Heart left ventricle (tissue), 16 donors: ENCODE measurements at places on chromosomes 12 and 14.
A peak's percentile ranks its signal among the peaks of the same experiment; 100 is the strongest.

GRCh38 chr12:40010899-40011774 is 94.7 kb downstream of the SLC2A13 start:
- peak; percentile 48 for DNase-seq

DNA sequence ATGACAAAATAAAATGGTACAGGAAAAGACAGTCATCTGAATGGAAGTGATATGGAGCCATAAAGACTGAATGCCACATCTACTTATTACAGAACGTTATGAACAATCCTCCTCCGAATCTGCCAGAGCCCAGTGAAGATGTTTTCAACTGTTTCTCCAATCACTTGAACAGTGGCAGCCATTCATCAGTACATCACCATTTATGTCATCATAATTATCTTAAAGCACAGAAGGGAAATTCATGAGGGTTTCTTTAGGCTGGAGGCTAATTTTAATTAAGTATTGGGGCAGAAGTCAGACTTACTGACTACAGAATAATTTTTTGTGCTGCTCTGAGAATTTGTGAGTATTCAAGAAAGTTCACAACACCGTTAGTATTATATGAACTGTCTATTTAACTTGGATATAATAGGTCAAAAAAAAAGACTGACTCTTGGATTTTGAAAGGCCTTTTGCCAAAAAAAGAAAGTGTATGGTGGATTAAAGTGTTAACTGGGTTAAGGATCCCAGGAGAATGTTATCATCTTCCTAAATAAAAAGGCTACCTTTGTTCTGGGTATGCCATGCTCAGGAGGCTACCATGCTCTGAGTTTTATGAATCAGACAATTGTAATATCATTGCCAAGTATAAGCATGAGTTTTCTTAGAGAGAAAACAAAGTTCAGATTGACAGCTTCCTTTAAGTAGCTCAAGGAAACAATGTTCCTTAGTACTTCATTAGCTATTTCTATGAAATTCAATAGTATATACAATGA is 40.1 kb downstream of the PDZRN4 start:
- no peak for DNase-seq

DNA sequence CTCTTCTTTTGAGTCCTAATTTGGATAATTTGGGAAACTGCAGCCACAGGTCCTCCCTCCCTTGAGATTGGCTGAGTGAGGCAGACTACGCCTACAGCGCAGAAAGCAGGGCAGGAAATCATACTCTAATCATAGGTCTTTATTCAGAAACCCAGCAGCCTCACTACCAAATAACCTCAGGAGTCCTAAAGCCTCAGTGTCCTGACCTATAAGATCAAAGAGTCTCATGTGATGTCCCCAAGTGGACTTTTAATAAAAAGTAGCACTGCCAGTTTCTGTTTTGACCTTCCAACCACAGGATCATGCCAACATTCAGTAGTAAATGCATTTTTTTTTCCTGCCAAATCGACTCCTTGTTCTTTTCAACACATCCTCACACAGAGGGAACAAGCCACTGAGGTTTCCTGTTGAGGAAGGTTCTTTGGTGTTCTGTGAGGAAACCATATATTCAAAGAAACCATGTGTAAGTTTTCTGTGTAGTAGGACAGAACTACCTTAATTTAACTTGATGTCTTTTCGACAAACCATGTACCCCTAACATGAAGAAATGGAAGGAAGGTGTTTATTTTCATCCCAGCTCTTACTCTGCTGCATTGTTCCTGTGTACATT is 72.2 kb downstream of the VCPKMT start:
- no peak for DNase-seq

DNA sequence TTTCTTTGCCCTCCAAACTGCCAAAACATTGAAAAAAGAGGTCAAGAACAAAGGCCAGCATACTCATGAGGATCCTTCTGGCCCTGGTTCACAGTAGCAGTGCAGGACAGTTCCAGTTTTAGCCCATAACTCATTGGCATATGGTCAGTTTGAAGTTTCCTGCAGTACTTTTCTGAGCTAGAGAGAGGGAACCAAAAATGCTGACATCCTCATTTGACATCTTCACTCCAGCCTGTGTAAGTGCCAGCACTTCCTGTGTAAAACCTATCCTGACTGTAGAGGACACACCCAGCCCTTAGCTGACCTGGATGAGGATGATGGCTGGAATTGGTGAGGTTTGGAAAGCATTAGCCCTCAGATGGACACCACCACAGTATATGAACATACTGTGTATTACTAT is 84.1 kb downstream of the FGD4 start:
- DNase-seq = peak; percentile 25

- DNase-seq = no peak
Observed at GRCh38 chr12:87612996-87613395, 416.2 kb downstream of the C12orf50 start.

DNA sequence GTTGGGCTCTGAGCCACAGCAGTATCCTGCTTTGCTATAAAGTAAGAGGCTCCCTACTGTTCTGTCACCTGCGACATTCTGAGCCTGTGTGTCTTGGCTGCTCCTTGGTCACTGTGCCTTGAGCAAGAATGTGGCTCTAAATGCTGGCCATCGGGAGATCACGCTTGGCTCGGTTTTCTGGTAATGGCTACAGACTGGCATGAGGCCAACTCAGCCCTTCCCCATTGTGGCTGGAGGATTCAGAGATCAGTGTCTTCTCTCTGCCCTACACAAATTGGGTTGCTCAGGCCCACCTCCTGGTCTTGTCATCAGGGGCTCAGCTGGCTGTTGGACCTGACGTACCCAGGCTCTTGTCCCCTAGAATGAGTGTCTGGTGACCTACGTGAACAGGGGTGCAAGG is 94.5 kb downstream of the PLXNC1 start:
- no peak for DNase-seq
